Pancreas (tissue), 10 donors: ENCODE measurements at places on chromosomes 11 and 22. TPM values are rescaled to one million over a fixed set of nuclear protein-coding genes. Genes with fewer than 3 reads are reported as not detected.

The GNG3 gene
- total RNA-seq = not detected

The OR51B2 gene
- total RNA-seq = not detected

The TYR gene
- not detected for total RNA-seq

GRCh38 chr11:31817621-31818424 is 6.7 kb upstream of the PAX6 start:
- peak; percentile 80 for DNase-seq

GRCh38 chr11:117228091-117228490 is 3.8 kb downstream of the PCSK7 start:
- DNase-seq = no peak

- DNase-seq = no peak
Observed at GRCh38 chr11:69463181-69463994, 18.1 kb upstream of the LINC01488 start.

- no peak for DNase-seq
Observed at GRCh38 chr11:130179396-130180306, 20.1 kb downstream of the ST14 start.

DNA sequence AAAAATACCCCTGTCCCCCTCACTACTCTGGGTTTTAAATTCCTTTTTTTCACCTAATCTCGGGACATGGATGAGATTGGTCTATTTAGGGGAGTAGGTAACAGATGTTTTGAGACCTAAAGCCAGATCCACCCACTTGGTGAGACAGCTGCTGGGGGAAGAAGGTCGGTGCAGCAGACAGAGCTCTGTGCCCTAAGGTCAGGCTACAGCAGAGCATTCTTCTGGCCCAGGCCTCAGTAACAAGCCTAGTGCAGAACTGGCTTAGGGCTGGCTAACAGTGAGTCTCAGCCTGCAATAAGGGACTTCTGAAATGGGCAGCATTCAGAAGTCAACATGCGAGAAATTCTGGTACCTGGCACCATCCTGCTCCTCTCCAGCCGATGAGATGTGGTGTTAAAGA is 444.9 kb upstream of the KIRREL3 start:
- no peak for DNase-seq

DNA sequence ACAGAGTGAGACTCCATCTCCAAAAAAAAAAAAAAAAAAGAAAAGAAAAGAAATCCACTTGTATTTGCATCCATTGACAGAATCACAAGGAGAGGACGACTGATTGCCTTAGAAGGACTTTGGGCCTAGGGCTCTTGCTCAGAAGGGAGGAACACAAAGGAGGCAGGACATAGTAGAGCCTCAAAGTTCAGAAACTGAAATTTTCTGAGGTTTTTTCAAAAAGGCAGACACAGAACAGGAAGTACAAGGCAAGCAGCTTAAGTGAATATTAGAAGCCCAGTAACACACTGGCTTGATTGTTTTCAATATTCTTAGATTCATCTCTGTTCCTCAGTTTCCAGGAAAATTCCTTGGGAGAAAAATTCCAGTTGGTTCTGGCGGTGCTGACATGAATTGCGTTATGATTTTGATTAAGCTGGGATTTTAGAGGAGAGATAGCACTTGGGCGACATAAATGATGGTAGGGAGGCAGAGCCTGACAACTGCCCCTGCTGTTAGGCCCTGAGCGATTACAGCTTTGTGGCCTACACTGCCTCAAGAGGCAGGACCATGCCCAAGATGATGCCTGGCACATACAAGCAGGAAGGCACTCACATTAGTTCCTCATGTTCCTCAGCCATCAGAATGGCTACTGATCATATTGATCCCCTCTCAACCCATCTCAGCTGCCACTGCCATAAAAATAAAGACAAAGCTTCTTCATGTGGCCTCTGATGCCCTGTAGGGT is 15.3 kb downstream of the CLPB start:
- DNase-seq = no peak

GRCh38 chr11:130548491-130548833 is 100.0 kb downstream of the ADAMTS15 start:
- DNase-seq = no peak

DNA sequence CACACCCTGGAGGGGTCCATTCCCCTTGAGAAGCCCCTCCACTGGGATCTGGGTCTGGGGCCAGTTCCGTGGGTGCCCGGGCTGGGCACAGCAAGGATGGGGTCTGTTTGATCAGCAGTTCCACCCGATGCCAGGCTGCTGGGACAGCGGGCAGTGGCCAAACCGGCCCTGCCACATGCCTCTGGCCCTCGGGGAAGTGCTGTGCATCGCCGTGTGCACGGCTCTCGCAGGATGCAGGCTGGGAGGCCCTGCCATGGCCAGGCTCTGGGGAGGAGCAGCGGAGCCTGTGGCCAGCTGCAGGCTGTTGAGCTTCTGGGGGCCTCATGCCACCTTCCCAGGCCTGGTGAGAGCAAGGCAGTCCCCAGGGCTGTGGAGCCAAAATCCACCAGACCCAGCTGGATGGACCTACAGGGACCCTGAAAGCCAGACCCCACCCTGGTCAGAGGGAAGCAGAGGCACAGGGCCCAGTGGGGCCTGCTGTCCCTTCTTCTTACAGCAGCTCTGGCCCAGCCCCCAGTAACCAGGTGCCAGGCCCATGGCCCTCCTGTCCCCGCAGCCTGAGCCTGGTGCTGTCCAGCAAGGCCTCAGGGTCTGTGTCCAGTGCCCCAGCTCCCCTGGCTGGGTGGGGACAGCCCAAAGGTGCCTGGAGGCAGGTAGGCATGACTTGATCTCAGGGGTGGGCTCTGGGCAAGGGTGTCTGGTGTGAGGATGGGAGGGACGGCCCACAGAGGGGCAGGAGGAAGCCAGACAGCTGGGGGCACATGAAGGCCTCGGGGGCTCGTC is 57.3 kb downstream of the WNT7B start:
- peak; percentile 47 for DNase-seq

- peak; percentile 40 for DNase-seq
Observed at GRCh38 chr22:21009638-21010425, 5.1 kb upstream of the P2RX6 start.
